Nephron progenitor cell (in vitro differentiated cells): ENCODE measurements at places on chromosomes 13 and 19.
A peak's percentile ranks its signal among the peaks of the same experiment; 100 is the strongest.

DNA sequence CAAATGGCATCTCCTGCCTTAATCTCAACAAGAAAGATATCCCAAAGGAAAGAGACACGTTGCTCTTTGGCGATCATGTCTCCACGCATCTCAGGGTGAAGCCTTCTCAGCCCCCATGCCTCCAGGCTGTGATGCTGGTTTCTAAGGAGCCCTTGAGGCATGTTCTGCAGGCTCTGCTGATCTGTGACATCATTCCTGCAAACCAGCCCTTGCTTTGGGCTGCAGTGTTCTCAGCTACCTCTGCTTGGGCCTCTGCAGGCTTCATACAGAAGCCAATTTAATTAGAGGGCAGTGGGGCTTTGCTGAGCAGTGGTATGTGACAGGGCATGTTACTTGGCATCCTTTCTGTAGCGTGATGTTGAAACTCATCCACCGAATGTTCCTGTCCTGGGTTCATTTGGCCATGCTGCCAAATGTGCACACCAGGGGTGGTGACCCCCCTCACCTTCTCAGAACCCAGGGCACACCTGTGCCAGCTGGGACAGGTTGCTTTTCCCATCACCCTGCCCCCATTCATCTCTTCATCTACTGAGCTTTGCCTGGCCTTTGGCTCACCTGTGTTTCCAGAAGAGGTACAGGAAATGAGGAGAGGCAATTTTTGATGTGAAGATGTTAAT, 230.9 kb downstream of the TEX29 start:
- DNase-seq = no peak

DNA sequence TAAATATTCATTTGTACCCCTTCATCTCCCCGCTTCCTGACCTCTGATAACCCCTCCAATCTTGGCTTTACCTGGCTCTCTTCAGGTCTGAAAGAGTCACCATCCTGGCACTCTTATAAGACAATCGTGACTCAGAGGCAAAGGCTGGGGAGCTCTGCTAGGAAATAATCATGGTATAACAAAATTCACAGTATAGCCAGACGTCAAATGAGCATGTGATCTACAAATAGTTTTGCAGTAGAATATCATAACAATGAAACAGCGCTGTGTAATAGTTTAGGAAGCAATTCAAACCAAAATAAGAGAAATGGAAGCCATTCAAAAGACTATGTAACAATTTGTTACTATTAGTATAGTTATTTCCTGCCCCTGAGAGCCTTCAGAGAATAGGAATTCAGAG, 34.2 kb downstream of the RXFP2 start:
- DNase-seq = no peak

DNA sequence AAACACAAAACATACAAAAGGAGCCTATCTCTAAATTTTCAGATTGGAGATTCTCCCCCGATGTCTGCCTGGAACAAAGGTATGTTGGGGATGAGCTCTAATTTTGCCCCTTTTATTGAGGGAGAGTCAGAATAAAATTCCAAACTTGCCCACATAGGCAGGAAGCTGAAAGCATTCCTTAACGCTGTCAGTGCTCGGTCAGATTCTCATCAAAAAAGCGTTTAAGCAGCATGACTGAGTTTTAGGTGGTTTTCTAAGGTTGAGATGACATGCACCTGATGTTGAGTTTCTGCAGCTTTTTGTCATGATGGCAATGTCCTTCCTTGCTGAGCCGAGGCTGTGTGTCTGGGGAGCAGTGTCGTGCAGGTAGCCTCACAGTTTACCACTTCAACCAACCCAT, 48.4 kb upstream of the MEDAG start:
- DNase-seq = no peak

GRCh38 chr13:27391471-27391870, 32.9 kb upstream of the GTF3A start:
- DNase-seq = no peak

DNA sequence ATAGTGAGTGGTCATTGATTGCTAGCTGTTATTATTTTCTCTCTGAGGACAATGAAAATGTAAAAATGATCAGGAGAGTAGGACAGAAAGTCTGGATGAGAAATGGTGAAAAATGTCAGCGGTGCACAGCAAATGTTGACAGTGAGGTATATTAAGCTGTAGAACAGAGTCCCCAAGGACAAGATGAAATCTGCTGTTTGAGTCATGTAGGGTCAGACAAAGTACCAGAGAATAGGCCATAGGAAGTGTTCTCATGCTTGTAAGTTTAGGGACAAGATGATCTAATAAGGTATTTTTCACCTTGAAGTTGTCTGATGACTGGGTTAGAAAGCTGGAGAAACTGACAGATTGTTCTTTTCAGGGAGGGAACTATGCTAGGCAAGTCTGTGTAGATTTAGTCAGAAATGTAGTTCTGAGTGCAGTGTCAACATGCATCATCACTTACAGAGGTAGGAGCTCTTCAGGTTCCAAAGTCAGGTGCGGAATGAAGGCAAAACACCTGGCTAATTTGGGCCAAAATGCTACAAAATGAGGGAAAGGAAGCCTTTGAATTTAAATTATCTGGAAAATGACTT, 369.3 kb downstream of the DLEU7 start:
- no peak for DNase-seq

GRCh38 chr13:32278426-32278825, 36.7 kb downstream of the ZAR1L start:
- no peak for DNase-seq

DNA sequence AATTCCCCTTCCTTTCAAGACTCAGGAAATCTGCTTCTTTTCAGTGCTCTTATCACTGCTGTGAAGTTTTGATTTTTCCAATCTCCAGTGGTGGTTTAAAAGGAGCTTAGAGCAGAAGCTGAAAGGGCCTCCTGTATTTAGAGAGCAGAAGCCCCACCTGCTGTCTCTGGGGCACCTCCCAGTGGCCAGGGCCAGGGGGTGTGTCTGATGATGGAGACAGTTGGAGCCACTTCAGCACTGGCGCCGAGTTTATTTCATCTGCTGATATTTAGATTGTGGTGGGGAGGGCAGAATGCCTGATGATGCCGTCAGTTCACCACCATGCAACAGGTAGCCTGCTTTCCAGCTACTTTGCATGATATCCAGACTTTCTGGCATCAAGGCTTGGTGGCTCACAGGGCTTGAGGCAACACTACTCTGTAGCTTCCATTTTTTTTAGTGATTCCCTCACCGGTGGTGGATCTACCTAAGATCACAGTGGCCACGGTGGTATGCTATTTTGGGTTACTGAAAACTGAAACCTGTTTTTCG, 371.9 kb downstream of the KCNRG start:
- DNase-seq = peak; percentile 46

- DNase-seq = no peak
Observed at GRCh38 chr19:14514215-14514863, 3.9 kb downstream of the DNAJB1 start.

- no peak for DNase-seq
Observed at GRCh38 chr13:48976576-48977285, 1.0 kb downstream of the FNDC3A start.

DNA sequence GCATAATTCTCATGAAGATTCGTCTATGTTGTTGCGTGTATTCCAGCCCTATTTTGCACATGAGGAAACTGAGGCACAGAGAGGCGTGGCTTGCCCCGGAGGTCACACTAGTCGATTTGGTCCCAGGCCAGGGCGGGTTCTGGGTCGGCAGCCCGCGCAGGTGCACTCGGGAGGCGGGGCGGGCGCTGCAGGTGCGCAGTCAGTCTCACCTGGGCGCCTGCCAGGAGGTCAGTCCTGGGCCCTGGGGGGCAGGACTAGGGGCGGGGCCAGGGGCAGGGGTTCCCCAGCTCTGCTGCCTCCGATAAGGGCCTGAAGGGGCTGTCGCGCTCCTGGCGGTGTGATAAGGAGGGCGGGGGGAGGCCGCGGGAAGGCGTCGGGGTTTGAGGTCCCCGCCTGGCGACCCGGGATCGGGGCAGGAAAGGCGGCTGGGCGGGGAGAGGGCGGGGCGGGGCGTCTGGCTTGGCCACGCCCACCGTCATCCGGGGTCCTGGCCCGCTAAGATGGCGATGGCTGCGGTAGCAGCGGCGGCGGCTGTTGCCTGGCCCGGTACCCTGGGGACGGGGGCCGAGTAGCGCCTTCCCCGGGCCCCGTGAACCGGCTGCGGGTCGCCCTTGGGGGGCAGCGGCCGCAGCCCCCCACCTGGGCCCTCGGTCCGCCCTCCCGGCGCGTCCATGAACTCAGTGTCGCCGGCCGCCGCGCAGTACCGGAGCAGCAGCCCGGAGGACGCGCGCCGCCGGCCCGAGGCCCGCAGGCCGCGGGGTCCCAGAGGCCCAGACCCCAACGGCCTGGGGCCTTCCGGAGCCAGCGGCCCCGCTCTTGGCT, at the start of gene ATG4D:
TSS of gene ATG4D (plus strand) at position 485 of the 822 bp plus-strand sequence. CDS start at position 672, 187 bp downstream.
- peak; percentile 91 for DNase-seq

DNA sequence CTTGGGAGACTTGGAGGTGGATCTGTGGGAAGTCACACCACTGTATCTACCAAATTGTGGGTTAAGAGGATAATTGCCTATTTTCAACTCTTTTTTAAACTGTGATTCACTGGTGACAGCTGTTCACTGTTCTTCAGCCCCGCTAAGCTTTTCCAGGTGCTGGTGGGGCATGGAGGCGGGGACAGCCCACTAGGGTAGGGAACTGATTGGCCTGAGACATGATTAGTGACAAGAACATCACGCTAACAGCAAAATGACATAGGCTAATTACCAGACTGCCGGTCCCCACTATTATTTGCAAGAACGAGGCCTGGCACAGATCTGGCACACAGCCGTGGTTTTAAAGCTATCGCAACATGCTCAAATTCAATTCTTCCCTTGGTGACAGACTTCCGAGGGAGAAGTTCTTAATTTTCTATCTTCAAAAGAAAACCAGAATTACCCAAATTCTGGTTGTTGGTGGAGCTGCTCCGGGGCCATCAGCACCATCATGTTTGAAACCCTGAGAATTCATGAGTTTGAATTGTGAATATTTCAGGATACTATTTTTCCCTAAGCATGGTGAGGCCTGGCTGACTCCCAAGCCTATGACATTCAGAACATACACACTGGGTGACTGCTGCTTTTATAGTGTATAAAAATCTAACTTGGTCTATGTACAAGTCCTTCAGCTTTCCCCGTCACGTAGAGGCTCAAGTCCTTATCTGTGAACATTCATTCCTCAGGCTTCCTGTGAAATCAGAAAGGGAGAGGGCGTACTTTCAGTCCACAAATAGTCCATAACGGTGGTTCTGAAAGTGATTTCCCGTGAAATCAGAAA, 17.9 kb downstream of the DOCK9 start:
- DNase-seq = no peak

DNA sequence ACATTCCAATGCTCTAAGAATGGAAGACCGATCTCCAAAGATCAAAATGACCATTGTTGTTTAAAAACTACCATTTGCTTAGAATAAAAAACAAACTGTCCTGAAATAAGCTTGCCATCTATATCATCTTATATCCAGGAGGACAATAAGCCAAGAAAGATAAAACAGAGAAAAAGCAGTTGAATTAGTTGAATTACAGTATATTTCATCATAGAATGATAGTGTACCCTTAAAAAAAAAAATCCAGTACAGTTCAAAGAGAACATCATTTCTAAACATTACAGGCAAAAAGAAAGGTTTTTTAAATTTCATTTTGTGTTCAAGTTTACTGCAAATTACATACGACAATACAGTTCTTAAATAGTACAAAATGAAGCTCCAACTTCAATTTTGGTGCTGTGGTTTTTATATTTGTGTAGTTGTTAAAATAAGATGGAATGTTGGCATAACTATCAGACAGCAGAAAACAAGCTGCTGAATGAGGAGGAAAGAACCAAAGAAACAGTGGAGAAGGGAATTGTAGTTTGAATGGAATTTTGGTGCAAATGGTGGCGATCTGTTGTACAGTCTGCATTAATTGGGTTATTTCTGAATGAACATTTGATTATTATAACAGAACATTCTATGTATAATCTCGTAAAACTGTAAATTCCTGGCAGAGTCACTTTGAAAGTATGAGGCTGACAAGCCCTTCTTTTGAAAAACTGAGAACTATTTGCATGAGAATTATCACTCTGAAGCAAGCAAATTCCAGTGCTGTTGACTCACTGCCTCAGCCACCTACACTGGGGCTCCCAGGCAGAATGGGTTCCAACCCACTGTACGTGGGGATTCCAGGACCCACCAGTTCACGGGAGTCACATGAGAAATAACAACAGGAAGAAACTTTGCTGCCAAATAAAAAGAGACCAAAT, 37.7 kb downstream of the LHFPL6 start:
- DNase-seq = no peak

DNA sequence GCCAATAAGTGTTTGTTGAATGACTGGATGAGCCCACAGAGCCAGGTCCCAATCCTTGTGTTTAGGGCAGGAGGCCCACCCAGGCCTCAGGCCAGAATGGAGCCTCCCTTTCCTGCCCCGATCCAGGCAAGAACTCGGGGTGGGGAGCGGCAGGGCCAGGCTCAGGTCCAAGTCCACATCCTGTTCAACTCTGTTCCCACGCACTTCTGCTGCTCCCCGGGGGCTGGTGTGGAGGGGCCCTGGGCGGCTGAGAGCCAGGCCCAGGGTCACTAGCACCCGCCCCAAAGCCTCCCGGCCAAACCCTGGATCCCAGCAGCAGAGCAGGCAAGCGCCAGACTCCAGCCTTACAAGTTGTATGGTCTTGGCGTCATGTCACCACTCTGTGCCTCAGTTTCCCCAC, 8.0 kb downstream of the ANGPTL8 start:
- no peak for DNase-seq

DNA sequence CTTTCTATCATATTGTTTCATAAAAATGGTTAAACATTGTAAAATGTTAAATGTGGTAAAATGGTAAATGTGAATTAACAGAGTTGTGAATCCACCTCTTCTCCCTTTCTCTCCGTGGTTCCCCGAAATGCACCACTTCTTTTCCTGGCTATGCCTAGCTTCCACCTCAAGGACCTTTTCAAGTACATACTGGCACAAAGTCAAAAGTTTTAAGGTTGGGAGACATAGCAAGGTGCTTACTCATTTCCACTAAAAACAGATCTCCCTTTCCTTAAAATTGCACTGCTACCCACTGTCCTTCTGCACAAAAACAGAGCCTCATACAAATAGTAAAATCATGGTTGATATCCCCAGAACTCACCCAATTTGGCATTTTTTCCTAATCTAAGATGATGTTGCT, 558.2 kb downstream of the SLITRK6 start:
- no peak for DNase-seq

DNA sequence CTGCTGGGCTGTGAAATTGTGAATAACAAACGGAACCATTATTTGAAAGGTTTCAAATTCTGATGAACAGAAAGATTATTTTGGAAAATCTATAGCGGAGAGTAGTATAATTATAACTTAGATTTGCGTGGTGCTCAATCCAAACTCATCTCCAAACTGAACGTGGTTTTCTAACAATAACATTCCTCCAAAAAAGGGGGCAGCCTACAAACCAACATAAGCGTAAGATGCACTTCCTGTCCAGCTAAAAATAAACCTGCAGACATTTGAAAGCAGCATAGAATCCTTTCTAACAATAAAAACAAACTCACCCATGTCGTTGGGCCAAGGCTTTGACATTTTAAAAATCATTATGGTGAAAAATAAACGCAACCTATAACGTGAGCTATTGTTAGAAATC, 178.4 kb downstream of the COL4A1 start:
- DNase-seq = no peak

GRCh38 chr13:98581381-98581780, 4.5 kb upstream of the STK24 start:
- DNase-seq = no peak
